AG04449 (cell line): ENCODE measurements at places on chromosomes 3 and 15.
A peak's percentile ranks its signal among the peaks of the same experiment; 100 is the strongest.

GRCh38 chr3:28250999-28251398 lies 9.6 kb downstream of the CMC1 start:
- DNase-seq = no peak

DNA sequence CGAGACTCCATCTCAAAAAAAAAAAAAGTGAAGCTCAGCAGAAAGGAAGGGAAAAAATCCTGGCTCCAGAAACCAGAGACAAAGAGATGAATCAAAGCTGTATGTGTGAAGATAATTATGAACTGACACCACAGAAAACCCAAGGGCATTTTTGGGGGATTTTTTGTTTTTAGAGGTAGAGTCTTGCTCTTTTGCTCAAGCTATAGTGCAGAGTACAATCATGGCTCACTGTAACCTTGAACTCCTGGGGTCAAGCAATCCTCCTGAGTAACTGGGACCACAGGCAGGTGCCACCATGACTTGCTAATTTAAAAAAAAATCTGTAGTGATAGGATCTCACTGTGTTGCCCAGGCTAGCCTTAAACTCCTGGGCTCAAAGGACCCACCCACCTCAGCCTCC lies 22.8 kb downstream of the HCLS1 start:
- DNase-seq = no peak

GRCh38 chr3:105538483-105538882 lies 171.8 kb downstream of the ALCAM start:
- no peak for DNase-seq

DNA sequence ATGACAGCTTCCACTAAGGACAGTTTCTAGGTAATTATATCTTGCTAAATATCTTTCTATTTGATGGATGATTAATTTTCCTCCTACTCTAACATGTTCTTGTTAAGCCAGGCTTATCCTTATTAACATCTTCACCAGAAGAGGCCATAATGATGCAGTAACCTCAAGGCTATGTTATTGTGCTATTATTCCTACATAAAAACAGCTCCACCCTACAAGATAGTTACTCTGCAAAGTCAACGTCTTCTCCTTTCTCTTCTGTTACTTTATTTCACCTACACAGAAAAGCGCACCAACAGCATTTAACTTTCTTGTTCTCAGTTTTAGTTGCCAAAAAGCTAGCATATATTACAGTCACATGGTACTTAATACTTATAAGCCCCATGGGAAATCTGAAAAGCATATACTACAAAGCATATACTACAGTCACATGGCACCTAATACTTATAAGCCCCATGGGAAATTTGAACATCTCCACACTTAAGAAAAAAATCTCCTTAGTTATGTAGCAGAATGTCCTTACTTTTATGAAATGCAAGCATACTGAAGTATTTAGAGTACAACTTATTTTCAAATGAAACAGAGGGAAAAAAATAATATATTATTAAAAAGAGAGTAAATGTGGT lies 13.4 kb downstream of the ADAM10 start:
- no peak for DNase-seq

DNA sequence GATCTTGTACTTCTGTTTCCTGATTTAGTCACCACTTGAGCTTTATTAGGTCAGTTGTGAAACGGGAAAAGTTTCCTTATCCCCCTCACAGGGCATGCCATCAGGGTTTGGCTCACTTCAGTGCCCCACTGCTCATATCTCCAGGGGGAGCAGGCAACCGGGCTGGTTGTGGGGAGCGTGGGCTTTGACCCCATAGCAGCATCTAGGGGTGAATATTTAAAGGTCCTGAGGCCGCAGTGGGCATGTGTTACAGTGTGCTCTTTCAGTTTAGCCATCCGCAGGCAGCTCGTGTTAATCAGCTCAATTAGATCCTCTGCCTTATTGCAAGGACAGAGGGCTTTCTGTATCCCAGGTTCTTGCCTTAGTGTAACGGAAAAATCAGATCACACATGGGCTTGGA lies 71.9 kb downstream of the MRPL46 start:
- no peak for DNase-seq

DNA sequence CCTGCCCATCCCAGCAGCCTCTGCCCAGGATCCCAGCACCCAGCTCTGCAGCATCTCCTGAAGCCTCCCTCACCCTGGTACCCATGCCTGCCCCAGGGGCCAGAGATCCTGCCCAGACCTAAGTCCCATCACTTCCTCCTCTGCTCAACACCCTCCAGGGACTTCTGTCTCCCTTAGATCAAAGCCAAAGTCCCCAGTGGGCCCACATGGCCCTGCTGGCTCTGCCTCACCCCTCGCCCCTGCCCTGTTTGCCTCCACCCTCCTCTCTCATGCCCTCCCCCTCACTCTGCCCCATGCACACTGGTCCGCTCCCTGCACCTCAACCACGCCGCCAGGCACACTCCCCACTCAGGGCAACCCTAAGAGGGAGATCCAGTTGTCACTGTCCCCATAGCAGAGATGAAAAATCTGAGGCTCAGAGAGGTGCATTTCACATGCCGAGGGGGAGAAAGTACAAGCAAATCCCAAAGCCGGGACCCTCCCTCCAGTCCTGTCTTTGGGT lies 146.5 kb downstream of the NUP210 start:
- DNase-seq = no peak

DNA sequence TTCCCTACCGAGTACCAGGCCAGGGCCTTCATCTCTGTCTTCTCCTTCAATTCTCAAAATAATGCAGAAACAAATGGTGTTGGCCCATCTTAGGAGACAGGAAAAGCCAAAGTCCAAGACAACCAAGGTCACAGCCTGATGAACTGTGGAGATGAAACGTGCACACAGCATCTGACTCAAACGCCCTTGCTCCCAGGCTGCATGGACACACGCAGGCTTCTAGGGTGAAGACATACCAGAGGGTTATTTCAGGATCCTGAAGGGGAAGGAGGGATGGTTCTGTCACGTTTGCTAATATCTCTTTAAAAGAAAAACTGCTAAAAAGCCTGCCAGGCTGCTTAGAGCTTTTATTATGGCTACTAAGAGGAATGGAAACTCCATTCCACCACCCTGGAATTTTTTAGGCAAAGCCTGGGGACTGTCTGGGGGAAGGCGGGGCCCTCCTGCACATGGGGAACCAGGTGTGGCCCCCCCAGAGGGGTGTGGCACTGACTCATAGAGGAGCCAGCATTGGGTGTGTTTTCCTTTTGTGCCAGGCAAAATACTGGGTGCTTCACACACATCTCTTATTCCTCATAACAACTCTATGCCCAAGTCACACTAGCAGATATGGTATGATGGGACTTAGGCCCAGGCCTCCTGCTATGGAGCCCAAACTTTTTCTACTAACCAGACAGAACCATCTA lies 62.9 kb downstream of the UMPS start:
- DNase-seq = no peak

DNA sequence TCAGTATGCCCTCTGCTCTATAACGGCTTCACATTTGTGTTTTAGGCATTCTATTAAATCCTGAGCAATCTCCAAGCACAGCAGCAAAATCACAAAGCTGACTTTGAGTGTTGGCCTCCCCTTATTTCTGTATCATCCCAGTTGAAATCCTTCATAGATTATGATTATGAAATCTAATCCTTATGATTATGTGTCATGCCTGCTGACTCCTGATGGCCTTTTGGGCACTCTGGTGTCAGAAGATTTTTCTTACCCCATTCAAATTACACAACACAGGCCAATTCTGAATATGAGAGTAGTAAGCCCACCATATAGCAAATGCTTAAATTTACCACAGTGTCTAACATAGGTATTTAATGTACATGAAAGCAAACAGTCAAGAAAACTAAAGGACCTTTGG lies 34.3 kb downstream of the CDV3 start:
- no peak for DNase-seq

DNA sequence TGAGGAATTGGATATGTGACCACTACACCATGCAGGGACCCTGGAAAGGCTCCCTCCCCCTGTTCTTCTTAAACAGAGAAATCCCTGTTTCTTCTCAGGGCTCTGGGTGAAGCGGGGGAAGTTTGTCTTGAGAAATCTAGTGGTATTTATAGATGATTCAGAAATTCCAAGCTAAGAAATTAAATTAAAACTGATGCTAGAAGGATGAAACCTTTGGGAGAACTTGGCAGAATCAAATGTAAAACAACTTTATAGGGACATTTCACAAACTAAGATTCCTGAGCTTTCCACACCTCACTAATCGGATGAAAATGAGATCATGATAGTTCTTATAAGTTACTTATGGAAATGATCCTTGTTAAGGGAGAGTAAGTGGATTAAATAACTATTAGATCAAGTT lies 54.2 kb downstream of the FBXL2 start:
- DNase-seq = peak; percentile 16

GRCh38 chr3:24838533-24838932 lies 343.9 kb upstream of the THRB start:
- no peak for DNase-seq

DNA sequence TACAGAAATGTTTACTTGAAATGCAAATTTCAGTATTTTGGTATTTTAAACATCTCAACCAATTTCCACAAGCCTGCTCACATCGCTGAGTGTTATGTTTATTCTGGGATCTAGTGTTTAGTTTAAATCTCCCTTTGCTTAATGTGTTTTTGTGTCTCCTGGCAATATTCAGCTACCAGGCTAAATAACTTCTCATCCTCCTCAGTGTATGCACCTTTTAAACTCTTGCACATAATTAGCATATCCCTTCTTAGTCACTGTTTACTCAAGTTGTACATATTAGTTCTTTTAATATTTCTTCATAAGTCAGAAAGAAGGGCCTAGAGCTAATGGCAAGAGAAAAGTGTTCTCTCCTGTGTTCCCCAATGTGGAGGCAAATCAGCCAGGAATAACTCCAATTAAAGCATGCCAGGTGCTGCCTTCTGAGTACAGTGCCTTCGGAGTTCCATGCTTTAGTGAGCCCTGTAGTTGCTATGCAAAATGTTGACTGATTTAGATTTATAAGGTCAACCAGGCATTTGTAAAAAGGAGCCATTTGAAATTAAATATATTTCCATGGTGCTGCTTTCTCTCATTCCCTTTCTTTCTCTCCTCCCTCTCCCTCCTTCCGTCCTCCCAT lies 234.3 kb downstream of the GAP43 start:
- no peak for DNase-seq

- DNase-seq = no peak
These were observed 379.3 kb downstream of the NTRK3 start for GRCh38 chr15:87877114-87877810.

DNA sequence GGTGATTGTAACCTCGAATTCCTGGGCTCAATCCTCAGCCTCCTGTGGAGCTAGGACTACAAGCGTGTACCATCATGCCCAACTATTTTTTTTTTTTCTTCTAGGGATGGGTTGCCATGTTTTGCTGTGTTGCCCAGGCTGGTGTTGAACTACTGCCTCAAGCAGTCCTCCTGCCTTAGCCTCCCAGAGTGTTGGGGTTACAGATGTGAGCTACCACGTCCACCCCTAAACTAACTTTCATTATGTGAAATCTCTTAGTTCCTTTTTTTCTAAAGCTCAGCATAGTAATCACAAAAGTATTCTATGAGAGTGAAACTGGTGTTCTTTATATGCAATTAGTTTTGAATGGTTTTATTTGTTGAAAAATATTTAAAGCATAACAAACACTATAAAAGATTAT lies 92.1 kb downstream of the XRN1 start:
- DNase-seq = no peak
